Stimulated activated CD8-positive, alpha-beta memory T cell treated with anti-CD3 and anti-CD28 coated beads, Interleukin-2, amount 100 ng/mL, for 1 hour (primary cell): ENCODE measurements at places on chromosomes 5 and 9.

GRCh38 chr5:177303925-177304391 is 359 bp downstream of the PRELID1 start:
- no peak for DNase-seq

DNA sequence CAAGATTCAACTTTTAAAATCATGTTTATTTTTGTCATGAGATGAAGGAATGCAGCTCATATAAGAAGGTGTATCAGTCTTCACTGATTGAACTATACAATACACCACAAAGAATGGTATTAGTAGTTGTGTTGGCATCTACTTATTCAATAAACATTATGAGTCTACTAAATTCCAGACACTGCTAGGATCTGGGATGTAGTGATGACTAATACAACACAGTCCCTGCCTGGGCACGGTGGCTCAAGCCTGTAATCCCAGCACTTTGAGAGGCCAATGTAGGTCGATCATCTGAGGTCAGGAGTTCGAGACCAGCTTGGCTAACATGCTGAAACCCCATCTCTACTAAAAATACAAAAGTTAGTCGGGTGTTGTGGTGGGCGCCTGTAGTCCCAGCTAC is 171.4 kb upstream of the NFIB start:
- DNase-seq: no peak

- DNase-seq: no peak
Observed at GRCh38 chr9:27967210-27967609, 393.9 kb upstream of the C9orf72 start.

DNA sequence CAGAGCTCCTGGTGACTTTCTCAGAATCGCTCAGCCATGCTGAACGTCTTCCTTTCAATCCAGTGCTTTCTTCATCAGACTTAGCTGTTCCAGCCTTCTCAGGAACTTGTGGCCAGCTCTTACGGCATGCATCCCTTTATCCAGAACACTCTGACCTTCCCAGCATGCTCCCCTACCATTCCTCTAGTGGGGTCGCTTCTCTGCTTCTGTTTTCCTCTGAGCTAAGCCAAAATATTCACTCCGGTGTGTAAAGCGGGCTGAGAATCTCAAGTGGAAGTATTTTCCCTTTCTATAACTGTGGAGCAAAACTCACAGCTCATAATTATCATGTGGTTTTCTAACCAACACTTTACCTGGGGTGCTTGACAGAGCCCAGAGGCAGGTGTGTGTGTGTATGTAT is 6.2 kb downstream of the DCANP1 start:
- DNase-seq: no peak

DNA sequence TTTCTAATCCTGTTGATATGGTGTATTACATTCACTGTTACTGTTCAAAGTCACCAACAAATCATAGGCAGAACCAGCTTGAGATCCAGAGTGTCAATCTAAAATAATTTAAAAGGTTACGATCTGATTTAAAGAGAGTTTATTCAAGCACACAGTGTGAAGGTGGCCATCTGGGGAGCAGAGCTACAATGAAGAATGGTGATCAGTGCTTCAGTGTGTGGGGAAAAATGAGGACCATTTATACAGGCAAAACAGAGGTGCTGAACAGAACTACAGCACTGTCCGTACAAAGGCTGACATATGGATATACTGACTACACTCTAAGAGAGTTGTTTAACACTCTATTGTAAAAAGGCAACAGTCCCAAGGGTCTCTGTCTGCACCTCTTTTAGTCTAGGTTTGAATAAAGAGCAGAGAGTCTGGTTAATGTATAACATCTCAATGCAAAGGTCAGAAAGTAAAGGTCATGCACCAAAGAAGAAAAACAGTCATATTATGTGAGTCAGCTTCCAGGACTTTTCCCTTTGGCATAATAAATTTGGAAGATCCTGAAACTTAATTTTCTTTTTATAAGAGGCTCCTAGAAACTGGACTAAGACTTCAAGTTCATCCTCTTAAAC is 29.7 kb upstream of the TDRD7 start:
- no peak for DNase-seq

DNA sequence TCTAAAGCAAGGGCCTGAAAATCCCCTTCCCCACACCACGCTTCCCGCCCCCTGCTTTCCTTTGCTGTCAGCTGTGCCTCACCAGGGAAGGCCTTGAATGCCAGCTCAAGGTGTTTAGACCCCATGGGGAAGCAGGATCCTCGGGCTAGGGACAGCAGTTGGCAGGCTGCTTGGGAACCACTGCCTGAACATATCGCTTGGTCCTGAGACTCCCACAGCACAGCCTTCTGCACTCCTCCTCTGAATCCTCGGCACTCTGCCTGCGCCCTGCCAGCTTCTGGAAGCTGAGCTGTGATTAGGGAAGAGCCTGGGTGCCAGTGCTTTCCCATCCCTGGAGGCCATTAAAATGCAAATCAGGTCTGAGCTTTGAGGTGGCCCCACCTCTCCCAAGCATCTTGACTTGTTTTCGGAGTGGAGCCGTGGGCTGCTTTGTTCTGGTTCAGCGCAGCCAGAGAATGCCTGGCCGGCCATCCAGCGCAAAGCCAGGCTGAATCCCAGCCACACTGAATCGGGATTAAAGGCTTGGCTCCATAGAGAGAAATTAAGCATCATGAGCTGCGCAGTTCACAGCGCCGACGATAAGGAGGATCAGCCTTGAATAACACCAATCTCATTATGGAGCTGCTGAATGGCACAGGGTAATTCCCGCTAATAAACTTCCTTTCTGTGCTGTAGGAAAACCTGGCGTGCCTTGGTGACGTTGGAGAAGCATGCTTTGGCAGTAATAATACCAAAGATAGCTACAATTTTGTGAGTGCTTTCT is 40.0 kb downstream of the AMBP start:
- no peak for DNase-seq

DNA sequence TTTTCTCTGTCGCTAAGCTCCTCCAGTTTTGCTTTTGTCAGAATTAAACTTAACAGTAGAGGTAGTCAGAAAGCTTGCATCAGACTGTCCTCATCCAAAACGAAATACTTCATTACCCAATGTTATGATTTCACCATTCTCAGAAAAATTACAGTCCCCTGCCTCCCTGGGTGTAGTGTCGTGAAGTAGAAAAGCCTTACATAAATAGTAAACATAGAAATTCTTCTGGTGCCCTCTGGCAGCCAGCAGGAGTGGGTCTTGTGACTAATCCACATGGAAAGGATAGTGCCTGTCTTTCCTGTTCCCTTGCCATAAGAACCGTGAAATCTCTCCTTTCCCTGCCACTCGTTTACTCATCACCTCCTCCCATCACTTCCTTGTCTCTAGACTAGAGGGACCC is 230.6 kb downstream of the GNA14 start:
- no peak for DNase-seq

GRCh38 chr5:175422058-175422457 is 21.9 kb downstream of the DRD1 start:
- no peak for DNase-seq

DNA sequence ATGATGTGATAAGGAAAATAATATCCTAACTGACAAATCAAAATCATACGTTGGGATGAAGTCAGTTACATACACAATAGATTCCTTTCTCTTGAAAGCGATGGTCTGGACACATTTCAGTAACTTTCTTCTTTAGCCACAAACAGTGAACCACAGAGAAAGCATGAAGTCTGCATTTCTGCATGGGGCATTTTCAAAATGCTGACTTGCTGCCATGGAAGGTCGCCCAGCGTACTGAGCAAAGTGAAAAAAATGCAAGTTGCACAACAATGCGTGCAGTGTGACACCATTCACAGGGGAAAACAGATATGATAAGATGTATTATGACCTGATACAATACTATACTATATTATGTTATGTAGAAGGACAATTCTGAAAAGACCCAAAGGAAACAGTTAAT is 146.3 kb downstream of the SNX18 start:
- DNase-seq: no peak

DNA sequence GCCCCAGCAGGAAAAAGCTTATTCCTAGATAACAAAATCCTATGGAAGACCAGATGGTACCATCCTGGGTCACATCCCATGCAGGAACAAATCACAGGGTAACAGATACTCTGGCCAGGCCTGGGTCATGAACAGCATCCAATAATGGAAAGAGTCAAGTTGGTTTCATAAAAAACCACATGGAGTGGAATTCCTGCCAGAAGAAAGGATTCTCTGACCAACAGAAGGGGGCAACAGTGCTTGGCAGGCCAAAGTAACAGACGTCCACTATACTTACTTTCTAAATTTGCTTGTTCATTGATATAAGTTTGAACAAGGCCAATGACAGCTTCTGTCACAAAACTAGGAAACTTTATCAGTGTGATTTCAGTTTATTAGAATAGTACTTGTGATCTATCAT is 273.5 kb downstream of the ARRDC3 start:
- no peak for DNase-seq

DNA sequence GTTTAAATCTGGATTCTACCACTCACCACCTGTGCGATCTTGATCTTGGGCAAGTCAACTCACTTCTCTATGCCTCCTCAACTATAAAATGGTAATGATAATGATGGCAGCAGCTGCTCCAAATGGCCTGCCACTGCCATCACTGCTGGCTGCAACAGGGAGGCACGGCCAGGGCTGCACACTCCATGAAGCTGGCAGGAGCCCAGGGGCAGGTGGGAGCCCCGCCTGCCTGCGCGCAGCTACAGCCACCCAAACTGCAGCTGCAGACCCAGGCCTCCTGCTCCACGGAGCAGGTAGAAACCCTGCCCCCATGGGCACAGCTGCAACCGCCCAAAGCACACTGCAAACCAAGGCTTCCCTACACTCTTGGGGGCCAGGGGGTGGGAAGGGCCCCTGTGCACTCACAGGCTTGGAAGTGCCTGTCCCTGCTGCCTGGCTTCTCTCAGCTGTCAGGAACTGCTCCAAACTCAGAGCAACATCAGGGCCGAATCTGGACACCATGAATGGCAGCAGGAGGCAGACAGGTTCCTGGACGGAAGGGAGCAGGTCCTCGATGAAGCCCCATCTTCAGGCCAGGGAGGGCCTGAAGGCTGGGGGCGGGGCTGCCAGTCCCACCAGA is 57.6 kb downstream of the PRELID2 start:
- no peak for DNase-seq

DNA sequence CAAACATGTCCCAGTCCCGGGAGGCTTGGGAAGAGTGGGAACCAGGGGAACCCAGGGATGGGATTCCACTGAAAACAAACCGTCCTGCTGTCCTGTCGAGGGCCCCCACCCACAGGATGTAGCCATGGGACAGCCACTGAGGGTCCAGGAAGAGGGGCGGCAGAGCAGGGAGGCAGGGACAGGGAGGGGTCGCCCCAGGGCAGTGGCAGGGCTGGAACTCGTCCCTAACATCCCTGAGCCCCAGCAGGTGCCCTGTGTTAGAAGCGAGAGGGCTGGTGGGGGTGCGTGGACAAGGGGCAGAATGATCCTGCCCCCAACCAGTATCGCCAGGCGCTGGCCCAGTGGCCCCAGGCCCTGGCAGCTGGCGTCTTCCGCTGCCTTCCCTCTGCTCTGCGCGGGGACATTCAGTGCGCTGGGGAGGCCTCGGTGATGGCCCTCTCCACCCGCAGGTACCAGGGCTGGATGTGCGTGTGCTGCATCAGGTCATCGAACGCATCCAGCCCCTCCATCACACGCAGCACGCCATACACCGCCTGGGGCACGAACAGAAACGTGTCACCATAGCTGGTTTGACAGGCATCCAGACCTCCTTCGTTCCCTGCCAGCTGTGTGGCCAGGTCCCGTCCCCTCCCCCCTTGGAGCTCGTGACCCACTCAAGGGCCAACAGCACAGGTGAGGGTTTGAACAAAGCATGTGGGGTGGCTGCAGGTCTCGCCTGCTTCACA is 6.6 kb downstream of the PTGES2 start:
- DNase-seq: no peak

DNA sequence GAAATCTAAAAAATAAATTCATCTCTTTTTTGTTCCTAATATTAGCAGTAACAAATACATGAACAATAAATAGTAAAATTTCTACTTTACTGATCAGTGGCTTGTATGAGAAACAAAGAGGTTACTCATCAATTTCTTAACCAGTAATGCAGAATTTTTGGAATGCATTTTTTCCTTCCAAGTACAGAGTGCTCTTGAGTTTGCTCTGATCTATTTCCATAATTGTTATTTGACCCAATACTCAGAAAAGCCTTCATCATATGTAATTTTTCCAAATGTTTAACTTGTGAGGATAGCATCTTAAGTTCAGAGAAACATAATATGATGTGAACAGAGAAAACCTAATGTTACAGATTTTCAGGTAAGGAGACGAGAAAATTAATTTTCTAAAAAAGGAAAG is 47.3 kb downstream of the FBN2 start:
- no peak for DNase-seq

GRCh38 chr5:170120576-170120975 is 14.9 kb downstream of the FOXI1 start:
- DNase-seq: no peak

- DNase-seq: no peak
Observed at GRCh38 chr9:95494022-95494415, 22.8 kb downstream of the PTCH1 start.

- DNase-seq: no peak
Observed at GRCh38 chr5:159041444-159042198, 58.1 kb downstream of the EBF1 start.

- DNase-seq: no peak
Observed at GRCh38 chr9:130309689-130310455, 44.3 kb downstream of the HMCN2 start.
